Stimulated activated CD8-positive, alpha-beta memory T cell treated with anti-CD3 and anti-CD28 coated beads, Interleukin-15, amount 100 ng/mL, for 48 hours (primary cell): ENCODE measurements at places on chromosomes 7 and 10.

GRCh38 chr10:124723826-124724225, 20.4 kb downstream of the FAM53B start:
- no peak for DNase-seq

GRCh38 chr10:78761311-78761781, 307.4 kb upstream of the ZMIZ1 start:
- no peak for DNase-seq

GRCh38 chr10:63585041-63585440, 63.8 kb downstream of the REEP3 start:
- DNase-seq: no peak

DNA sequence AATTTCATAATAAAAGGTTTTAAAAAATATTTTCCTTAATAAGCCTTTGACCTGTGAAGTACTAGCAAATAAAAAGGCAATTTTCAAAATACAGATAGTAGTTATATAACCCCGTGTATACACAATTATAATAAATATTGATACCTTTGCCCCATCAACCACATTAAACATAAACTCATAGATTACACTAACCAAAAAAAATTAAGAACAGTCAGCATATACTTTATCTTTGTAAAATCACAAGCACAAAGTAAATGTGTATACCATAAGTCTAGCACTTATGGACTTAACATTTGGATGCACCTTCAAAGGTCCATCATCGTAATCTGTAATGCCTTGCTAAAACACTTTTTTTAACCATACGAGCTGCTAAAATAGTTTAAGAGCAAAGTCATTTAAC, 123.4 kb downstream of the SNX13 start:
- no peak for DNase-seq

- DNase-seq: no peak
Measured at GRCh38 chr10:72794260-72794659, 99.3 kb upstream of the OIT3 start.

- DNase-seq: no peak
Measured at GRCh38 chr7:27248911-27249723, 6.5 kb downstream of the EVX1 start.

DNA sequence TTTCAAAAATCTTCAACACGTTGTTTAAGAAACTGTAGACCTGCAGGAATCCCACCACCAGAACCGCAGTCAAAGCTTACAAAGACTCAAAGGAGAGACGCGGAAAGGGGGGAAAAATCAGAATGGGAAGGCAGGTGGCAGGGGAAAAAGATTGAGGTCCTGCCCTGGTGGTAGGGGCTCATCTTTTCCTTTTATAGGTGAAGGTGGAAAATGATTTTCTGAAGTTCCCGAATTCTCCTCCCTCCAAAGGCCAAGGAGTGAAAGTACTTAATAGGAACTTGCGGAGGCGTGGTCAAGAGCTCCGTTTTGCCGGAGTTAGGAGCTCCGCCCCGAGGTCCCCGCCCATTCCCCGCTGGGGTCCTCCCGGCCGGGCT, 724 bp downstream of the BBIP1 start:
- DNase-seq: peak; percentile 89

DNA sequence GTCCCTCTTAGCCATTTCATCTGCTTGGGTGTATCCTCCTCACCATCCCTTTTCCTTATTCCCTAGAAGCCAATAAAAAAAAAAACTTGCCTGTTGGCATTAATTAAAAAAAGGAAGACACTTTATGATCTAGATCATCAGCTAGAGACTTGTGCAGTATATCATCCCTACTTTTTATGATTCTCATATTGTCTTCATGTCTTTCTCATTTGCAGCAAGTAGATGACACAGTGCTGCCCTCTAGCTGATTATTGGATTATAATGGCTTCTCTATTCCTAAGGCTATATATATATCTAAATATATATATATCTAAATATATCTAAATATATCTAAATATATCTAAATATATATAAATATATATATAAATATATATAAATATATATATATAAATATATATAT, 272.4 kb upstream of the LRGUK start:
- DNase-seq: no peak

DNA sequence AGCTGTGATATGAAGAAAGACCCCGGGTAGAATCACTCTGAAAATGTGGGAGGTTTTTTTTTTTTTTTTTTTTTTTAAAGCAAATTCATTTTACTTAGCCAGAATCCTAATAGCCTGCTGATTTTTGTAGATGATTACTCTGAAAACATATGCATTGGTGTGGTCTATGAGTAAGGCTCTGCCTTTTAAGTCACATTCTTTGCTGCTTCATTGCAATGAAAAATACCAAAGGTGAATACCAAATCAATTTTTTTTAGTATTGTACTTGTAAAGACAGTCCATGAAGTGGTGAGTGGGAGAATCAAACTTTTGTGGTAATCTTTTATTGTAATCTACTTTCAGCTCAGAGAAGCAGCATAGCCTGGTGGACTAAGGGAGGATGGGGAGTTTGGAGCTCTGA, 130.3 kb downstream of the SDK1 start:
- DNase-seq: no peak

- no peak for DNase-seq
Measured at GRCh38 chr7:87217983-87218653, 1.4 kb downstream of the TMEM243 start.

GRCh38 chr7:153858355-153858754, 193.8 kb upstream of the DPP6 start:
- DNase-seq: no peak

- no peak for DNase-seq
Measured at GRCh38 chr10:33345236-33345635, 10.8 kb upstream of the NRP1 start.

GRCh38 chr7:22565315-22565811, 65.4 kb upstream of the STEAP1B start:
- no peak for DNase-seq

GRCh38 chr10:113644185-113645120, 19.4 kb downstream of the NRAP start:
- DNase-seq: no peak

- no peak for DNase-seq
Measured at GRCh38 chr7:138802706-138803105, 4.7 kb upstream of the ATP6V0A4 start.

DNA sequence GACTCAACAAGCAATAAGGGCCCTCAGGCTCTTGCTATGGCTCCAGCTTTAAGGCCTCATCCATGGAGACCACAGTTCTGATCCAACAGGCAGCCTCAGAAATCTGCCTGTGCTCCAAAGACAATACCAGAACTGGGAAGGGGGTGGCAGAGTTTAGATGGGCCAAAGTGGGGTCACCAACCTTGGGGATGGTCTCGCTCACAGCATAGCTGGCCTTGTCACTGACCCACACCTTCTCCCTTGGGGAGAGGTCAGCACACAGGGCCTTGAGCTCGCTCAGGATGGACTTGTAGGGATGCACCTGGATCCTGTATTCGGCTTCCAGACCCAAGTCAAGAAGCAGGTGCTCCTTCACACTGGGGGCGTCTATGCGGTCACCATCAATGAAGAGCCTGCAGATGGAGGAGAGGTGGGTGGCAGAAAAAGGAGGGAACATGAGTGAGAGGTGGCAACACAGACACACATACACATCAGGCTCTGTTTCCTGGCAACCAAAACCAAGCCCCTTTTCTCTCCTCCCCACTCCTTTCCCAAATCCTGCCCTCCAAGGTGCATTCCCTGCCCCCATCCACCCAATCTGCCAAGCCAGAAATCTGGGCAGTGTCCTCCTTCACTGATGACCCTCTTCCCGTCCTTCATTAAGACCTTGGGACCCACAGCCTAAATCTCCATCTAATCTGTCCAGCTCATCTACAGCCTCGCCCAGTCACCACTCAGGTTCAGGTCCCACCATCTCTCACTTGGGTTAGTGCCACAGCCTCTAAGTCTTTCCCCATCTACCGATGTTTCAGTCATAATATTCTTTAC, 40.9 kb downstream of the XPNPEP1 start:
- DNase-seq: no peak

DNA sequence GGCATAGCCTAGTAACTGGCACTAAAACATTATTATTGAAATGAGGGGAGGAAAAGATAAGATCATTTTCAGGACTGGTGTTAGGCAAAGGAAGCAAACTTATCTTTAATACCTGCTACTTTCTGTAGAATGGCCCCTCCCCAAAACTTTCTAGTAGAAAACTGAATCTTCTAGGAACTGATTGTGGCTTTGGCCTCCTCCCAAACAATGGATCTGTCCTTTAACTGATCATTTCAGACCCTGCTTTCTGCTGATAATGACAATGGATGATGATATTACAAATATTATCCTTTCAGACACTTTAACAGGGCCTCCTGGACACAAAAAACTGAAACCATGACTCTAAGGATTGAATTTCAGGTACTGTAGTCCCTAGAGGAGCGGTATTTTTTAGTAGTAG, 55.1 kb downstream of the EZH2 start:
- no peak for DNase-seq

GRCh38 chr10:15518250-15518649, 147.2 kb upstream of the FAM171A1 start:
- no peak for DNase-seq

DNA sequence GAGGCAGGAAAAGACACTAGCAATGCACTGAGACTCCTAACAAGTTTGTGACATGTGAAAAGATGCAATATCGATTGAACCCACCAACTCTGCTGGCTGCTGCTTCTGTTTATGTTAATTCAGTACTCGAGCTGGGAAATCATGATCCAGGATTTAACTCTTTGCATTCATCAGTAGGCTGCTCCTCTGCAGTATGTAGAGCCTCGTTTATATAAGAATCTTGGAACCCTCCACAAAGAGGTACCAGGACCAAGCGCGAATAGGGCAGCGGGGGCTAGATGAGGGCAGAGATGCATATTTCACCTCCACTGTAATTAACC, 7.8 kb downstream of the PRKAG2 start:
- DNase-seq: no peak

DNA sequence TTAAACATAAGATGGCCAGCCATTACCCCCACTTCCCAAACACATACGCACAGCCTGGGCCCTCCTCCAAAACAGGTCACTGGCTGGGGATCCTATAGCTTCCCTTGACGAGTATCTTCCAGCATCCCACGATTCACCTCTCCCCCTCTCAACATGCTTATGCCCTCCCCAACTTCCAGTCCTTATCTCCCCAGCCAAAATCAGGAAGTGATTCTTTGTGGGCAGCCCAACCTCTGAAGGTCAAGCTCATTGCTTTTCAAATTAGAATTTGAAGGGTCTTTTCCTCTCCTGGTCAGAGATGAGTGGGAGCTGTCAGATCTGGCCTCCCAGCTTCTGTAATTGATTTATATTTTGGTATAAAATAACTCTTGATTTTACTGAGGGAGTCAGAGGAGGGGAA, 133.6 kb downstream of the ATXN7L1 start:
- no peak for DNase-seq

- DNase-seq: no peak
Measured at GRCh38 chr10:109880886-109881768, 42.2 kb downstream of the XPNPEP1 start.

DNA sequence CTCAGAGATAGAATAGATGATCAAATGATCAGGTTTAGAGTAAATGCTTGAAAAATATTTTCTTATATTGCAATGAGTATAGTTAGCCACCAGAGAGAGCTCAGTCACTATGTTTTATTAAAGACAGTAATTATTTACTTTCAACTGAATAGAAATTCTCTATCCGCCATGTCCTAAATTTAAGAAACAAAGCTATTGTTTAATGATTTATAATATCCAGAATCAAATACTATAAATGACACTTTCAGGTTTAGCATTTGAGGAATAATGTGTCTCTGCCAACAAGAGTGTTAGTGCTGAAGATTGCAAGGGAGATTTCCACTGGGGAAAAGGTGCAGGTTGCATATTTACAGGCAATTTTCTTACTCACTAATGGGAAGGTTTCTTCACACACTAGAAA, 184.7 kb downstream of the DGKB start:
- DNase-seq: no peak

- DNase-seq: no peak
Measured at GRCh38 chr10:132397036-132397541, at the start of gene PWWP2B. Gene PWWP2B (plus strand): TSS chr10:132397200. CDS start chr10:132397227, 27 bp downstream.

- no peak for DNase-seq
Measured at GRCh38 chr10:127695431-127695830, 41.6 kb upstream of the FOXI2 start.

DNA sequence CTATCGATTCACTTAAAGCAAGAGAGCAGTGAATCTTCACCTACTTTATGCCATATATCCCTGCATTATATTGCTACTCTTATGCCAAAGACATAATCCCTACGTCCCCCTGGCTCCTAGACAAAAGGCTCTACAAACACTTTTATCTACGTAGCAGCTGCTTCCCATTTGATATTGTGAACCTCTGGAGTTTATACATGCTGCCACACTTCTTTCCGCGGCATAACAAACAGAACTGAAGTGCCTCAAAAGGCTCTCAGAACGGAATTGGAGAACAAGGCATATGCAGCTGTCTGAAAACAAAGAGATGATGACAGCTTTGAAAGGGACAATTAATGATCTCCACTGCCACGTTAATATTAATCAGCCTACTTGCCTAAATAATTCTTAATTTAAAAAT, 985.6 kb upstream of the LRRN3 start:
- no peak for DNase-seq

DNA sequence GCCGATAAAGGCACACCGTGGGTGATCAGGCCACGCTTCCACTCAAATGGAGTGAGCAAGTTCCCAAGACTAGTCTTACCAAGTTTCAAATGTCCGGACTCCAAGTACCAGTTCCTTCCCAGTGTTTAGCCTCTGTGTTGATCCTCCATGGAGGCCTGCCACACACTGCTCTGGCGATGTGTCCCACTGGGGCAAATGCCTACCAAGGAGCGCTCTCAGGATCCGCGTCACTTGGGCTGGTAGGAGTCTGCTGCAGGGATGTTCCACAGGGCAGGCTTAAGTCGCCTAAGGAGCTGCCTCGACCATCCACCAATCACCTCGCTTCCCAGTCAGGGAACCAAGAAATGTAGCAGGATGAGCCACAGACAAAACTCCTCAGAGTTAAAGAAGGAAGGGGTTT, 17.4 kb upstream of the MRLN start:
- DNase-seq: no peak

- no peak for DNase-seq
Measured at GRCh38 chr7:100681491-100682227, 8.1 kb downstream of the GNB2 start.
